ENCODE measurements at places on chromosomes 2 and 18.
A peak's percentile ranks its signal among the peaks of the same experiment; 100 is the strongest.

DNA sequence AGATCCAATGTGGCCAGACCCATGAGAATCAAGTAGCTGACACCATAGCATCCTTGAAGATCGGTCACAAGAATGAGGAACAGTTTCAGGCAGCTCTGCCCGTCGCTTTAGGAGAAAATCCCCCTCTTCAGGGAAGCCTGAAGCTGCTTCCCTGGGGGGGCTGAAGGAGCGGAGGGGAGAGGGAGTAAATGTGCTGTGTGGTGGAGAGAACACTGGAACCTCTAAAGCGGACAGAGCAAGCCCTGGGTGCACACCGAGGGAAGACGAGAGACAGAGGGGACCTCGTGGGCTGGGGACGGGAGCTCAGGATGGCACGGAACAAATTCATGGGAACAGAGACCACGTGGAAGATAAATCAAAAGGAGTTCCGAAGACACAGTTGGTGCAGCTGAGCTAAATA, 154.3 kb downstream of the NDUFA10 start:
- no peak for DNase-seq

DNA sequence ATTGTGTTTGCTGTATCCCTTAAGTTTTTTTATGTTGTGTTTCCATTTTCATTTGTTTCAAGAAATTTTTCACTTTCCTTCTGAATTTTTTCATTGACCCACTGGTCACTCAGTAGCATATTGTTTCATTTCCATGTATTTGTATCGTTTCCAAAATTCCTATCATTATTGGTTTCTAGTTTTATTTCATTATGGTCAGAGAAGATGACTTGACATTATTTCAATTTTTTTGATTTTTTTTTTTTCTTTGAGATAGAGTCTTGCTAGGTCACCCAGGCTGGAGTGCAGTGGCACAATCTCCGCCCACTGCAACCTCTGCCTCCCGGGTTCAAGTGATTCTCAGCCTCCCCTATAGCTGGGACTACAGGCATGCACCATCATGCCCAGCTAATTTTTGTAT, 11.3 kb upstream of the CAB39 start:
- DNase-seq, result no peak

DNA sequence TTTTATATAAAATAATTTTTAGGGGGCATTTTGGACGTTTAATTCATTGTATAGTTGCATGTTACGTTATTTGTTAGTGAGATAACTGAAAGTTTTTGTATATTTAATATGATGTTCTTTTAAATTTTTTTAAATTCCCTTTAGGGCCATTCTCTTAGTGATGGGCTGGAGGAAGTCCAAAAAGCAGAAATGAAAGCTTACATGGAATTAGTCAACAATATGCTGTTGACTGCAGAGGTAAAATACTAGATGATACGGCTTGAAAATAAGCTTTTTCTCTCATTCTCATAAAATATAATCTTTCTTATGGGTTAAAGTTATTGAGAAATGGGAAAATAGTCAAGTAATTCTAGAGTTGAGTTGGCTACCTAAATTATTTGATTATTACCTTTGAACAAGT, 58.9 kb downstream of the MTX2 start:
- no peak for DNase-seq

GRCh38 chr2:205556841-205557539, 125.3 kb upstream of the NRP2 start:
- no peak for DNase-seq

DNA sequence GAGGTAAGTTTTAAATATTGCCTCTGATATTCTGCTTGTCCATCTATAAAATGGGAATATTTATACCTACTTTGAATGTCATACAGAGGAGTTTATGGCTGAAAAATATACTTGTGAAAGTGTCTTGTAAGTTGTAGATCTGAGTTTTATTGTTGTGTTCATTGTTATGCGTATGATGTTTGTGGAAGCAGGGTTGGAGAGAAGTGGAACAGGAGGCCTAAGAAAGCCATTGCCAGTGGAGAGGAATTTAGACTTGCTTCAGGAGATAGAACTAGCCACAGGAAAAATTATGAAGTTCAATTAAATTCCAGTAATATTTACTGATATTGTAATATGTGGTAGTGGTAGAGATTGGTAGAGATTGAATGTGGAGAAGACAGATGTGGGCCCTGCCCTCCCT, 491.9 kb upstream of the FANCL start:
- no peak for DNase-seq

- DNase-seq, result no peak
Observed at GRCh38 chr2:70901227-70902066, 34.3 kb upstream of the ATP6V1B1 start.

DNA sequence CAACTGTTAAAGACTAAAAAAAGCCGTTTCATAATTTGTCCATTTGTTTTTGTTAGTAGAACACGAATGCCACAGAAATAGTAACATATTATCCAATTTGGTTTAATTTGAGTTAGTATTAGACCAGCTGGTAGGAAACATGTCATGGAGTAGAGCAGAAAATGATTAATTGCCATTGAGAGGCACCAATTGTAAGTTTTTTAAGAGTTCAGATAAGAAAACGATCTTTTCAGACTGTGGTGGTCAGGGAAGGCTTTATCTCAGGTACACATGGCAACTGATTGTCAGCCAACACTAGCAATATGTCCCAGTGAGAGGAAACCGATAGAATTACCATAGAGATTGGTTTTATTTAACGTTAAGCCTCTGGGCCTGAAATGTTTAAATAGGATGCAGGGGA, 438.2 kb upstream of the MAP2 start:
- DNase-seq, result no peak

DNA sequence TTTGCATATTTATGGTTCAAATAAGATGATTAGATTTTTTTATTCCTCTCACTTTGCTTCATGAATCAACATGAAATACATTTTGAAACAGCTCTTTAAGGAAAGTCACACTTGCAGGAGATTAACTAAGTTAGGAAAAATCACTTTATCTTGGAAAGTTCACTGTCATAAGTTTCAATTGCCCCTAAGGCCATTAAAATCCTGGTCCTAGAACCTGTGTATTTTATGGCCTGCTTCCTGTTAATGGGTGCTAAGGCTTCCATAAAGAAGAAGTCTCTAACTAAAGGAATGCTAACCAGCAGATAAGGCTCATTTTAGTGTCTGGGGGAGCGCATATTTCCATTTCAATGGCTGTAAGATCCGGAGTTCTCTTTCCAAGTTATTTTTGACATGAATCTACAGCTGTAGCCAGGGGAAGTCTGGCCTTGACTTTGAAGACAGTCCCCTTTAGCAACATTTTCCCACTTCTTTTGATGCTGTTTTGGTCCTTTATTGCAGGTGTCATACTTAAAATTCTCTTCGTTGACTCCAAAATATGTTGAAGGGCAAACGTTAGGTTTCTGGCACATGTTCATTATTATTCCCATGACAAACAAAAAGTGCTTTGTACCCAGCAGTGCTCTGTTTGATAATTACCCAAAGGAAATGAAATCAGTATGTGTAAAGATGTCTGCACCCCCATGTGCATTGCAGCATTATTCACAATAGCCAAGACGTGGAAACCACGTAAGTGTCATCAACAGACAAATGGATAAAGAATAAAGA, 34.4 kb upstream of the SH3BP4 start:
- no peak for DNase-seq

- DNase-seq, result no peak
Observed at GRCh38 chr2:121094845-121095244, 190.2 kb downstream of the TFCP2L1 start.

DNA sequence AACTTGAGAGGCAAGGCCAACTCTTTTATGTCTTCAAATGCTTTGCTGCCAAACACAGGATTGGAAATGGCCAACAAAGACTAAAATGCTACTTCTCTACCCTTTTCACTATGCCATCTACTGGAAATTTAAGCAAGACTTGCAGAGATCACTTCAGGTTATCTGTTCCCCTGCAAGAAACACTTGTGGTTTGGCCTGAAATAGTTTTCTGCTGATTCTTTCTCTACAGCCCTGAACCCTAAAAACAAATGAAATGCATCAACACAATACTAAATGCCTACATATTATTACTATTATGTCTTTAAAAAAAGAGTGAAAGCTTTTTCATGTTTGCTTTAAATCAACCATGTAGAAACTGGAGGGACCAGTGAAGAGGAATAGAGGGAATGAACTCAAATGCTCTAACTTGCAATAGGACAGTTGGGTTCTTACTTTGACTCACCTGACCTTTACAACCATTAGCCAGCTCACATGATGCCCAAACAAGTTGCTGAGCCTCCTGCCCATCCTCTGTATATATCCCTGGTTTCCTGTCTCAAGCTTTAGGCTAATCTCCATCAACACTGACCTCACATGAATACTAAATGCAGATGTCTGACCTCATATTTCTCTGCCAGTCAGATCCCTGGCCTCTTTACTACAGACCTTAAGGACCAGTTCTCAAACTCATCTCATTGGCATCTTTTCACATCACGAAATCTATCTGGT, 17.5 kb upstream of the ADAM17 start:
- no peak for DNase-seq

GRCh38 chr2:165610591-165611029, 141.1 kb downstream of the CSRNP3 start:
- DNase-seq, result no peak

DNA sequence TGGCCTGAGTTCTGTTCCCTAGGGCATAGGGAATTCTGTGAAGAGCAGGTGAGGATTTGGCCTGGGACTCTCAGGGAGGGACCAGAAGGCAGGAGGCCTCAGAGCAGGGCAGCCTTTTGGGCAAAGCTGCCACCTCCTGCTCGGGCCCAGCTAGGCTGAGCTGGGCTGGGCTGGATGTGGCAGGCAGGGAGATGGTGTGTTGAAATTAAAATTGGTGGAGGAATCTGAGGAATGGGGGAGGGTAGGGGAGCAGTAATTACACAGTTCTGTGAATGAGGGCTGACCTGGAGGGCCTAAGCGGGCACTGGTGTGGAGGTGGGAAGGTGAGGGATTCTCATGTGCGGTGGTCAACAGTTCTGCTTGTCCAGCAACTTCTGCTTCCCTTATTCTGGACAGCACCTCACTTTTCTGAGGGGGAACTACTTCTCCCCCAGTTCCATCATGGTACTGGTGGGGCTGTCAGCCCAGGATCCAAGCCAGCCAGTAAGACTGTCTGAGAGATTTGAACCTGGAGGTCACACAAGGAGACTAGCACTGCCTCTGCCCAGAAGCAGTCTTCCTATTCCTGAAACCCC, 22.0 kb upstream of the ASPRV1 start:
- DNase-seq, result no peak

- no peak for DNase-seq
Observed at GRCh38 chr18:12836551-12836950, 47.5 kb downstream of the PTPN2 start.

GRCh38 chr2:205902041-205902899, 183.7 kb downstream of the INO80D start:
- DNase-seq, result no peak

- no peak for DNase-seq
Observed at GRCh38 chr2:112614201-112614840, 29.9 kb downstream of the CHCHD5 start.

- DNase-seq, result no peak
Observed at GRCh38 chr2:15354596-15355366, 206.4 kb downstream of the NBAS start.

- peak; percentile 16 for DNase-seq
Observed at GRCh38 chr2:38274286-38275276, 102.5 kb downstream of the ATL2 start.

DNA sequence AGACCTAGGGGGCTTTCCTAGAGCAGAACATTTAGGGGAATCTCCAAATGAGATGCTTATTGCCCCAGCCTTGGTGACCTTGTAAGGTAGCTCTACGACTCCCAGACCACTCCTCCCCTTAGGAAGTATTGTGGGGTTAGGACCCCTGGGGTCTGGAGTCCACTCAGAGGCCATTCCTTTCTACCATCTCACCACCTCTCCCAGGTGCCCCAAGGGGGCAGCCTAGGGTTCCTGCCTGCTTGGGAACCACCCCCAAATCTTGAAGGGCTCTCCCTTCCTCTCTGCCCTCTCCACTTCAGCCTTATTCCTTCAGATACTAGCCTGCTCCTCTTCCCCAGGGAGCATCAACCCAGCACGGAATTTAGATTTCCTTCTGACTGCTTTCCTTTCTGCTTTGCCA, 17.5 kb upstream of the EXOC6B start:
- DNase-seq, result no peak

DNA sequence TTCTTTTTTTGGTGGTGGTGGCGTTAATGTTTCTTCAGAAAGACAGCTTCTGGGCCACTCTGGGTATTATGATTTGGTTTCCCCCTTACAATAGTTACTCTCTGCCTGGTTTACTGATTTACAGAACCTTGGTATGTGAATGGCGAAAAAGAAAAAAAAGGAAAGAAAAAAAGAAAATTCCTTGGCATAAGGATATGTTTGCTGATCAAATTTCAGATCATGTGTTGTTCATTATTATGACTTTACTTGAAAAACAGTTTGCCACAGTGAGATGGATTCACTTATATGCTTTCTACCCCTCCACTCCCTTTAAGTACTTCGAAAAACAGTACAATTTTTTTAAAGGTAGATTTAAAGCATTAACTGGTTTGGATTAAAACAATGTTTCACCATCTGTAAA, 21.0 kb downstream of the BCL11A start:
- DNase-seq, result no peak

DNA sequence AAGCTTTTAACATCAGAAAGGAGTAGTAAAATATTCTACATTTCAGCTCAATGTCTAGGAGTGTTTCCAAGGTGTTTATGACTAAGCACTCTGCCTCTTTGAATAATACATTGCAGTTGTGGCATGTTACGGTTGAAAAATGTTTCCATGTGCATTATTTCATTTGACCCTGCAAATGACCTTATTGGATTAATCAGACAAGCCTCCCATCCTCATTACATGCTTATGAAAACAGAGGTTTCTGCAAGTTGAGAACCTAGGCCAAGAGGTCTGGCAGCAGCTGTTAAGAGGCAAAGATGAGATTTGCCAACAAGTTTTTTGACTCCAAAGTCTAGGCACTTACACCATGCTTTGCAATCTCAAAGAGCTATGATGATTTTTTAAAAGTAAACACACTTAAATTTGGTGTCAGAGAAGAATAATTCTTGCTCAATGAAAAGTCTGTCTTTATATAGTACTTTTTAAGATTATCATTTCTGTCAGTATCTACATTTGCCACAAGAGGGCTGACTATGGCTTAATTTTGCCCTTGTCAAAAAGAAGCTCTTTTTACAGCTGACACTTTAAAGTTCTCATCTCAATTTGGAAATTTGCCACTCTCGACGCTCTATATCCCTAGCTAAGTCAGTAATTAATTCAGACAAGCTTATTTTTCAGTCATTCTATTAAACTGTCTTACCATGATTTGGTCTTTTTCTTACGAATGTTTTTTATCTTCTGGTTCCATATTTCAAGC, 260.6 kb downstream of the PAX3 start:
- DNase-seq, result no peak

DNA sequence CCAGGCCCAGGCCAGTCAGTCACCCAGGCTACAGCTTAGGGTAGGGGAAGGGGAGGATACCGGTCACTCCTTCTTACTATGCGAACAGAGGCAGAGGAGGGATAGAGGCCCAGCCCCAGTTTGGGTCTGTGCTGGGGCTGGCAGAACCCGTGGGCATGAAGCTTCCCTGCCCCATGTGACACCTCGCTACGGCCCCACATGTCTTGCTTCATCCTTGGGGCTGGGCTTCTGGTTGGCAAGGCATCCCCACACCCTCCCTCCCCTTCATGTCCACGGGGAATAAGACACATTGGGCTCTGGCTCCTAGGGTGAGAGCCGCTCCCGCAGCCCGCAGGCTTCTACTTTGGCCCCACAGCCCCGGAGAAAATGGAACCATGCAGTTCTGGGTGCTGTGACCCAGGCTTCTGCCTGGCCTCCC, 32.4 kb downstream of the HS1BP3 start:
- no peak for DNase-seq

GRCh38 chr2:196131384-196131937, 39.9 kb downstream of the STK17B start:
- peak; percentile 51 for DNase-seq

GRCh38 chr2:158815658-158816057, 20.5 kb downstream of the DAPL1 start:
- no peak for DNase-seq

Measured in activated gamma-delta T cell treated with Interleukin-2 at 50 U/mL for 16 hours (primary cell).